ENCODE measurements at places on chromosomes 12 and 14.

- no peak for DNase-seq
Measured at GRCh38 chr12:43104494-43104893, 447.5 kb downstream of the ADAMTS20 start.

GRCh38 chr12:80698847-80699542, 8.4 kb upstream of the MYF6 start:
- no peak for DNase-seq

GRCh38 chr12:70379846-70380245, 13.8 kb downstream of the KCNMB4 start:
- DNase-seq = no peak

- DNase-seq = no peak
Measured at GRCh38 chr12:84856156-84856900, 56.3 kb downstream of the SLC6A15 start.

- DNase-seq = no peak
Measured at GRCh38 chr14:27367345-27367744, 769.5 kb upstream of the NOVA1 start.

DNA sequence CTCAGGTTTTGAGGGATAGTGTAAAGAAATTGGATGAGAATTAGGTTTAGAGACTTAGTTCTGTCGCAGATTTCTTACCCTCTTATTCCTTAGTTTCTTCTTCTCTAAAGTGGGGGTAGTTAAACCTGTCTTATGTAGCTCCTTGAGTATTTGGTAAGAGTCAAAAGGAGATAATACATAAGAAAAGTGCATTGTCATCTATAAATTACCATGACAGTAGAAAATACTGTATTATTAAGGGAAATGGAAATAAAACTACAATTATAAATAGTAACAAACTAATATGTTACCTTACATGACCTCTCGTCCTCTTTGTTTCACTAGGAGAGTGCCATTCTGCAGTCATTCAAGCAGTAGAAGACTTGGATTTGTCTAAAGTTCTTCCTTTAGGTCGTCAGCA, 49.0 kb downstream of the UTP20 start:
- DNase-seq = no peak

DNA sequence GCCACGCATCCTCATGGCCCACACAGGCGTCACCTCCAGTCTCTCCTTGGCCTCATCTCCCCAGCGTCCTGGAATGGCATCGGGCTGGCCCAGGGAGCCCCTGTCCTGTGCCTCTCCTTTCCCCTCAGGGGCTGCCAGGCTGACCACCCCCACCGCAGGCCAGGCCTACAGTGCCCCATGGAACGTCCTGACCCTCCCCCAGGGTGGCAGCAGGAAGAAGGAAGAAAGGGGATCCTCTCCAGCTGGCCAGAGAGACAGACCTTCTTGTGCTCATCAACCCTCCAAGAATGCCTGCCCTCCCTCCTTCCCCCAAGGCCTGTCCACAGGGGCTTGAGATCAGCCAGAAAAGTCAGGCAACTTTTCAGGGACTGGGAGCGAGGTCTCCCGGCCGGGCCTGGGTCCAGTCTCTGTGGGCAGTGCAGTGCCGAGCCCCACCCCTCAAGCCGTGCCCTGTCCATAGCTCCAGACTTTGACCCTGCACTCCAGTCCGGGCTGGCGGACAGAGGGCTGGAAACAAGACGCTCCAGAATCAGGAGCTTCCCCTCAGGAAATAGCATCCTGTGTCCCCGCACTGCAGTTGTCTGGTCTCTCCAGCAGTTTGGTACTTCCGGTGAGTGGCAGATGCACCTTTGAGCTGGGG, at the start of gene DAO:
Gene DAO (plus strand): TSS at position 478 of the 640 bp plus-strand sequence. CDS start 4,915 bp downstream, outside the sequence.
- no peak for DNase-seq

GRCh38 chr12:3207858-3208257, 130.7 kb downstream of the TSPAN9 start:
- DNase-seq = no peak

GRCh38 chr14:57227083-57227482, 41.6 kb downstream of the EXOC5 start:
- no peak for DNase-seq

- no peak for DNase-seq
Measured at GRCh38 chr12:66345212-66345611, 42.9 kb downstream of the HELB start.

- DNase-seq = no peak
Measured at GRCh38 chr12:49340095-49340870, 3.3 kb upstream of the C1QL4 start.

DNA sequence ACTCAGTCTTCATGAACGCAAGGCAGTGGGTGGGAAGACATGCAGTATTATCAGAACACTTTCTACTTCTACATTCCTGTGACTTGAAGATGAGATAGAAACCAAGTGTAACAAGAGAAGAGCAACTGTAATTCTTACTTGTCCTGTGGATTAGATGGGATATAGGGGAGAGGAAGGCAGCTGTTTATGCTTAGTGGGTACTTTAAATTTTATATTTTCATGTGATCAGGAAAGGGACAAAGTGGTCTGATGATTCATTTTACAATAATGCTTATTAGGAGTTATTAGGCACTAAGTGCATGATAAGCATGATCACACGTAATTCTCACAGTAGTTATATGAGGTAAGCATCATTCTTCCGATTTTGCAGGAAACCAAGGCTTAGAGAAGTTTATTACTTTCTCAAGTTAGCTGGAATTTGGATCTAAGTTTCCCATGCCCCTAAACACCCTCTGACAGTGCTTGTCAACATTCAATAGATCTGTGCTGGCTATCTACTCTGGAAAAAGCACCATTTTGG, 52.7 kb downstream of the PTGER2 start:
- DNase-seq = no peak
